ENCODE measurements at places on chromosomes 7 and 10.

- DNase-seq = no peak
These were observed 14.1 kb downstream of the BMPR1A start for GRCh38 chr10:86770412-86770960.

DNA sequence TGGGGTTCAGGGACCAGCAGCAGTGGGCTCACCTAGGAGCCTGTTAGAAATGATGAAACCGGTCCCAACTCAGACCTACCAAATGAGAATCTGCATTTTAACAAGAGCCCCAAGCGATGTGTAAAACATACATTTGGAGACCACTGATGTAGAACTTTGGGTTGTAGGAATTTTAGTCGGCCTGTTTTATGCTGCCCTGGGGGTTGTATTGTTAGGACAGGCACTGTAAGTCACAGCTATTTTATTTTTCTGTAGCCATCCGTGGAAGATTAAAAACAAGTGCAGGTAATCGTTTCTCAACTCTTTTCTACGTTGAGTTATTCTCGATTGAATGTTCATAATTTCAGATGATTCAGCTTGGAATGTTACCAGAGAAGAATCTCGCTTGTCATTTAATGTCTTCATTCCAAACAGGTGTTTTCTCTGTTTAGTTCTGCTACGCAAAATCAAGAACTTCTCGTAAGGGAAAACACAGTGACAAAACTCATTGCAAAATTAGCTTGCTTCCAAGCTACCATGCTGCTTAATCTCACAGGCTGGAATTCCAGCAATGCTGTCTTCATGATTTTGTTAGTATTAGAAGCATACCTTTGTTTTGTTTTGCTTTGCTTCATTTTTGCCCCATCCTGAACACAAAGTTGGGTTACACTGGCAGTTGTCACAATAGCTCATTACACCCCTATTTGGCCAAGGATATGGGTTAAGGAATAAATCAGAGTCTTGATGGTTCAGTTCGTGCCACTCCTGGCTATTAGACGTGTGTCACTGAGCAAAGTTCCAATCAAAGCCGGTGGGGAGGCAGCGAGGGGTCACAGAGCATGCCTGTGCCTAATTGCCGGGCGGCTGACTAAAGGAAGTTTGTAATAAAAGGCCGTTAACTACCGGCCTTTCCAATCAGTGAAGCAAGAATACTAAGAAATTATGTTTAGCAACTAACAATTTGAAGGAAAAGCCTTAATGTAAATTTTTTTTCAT is 676.9 kb downstream of the GATA3 start:
- DNase-seq = no peak

DNA sequence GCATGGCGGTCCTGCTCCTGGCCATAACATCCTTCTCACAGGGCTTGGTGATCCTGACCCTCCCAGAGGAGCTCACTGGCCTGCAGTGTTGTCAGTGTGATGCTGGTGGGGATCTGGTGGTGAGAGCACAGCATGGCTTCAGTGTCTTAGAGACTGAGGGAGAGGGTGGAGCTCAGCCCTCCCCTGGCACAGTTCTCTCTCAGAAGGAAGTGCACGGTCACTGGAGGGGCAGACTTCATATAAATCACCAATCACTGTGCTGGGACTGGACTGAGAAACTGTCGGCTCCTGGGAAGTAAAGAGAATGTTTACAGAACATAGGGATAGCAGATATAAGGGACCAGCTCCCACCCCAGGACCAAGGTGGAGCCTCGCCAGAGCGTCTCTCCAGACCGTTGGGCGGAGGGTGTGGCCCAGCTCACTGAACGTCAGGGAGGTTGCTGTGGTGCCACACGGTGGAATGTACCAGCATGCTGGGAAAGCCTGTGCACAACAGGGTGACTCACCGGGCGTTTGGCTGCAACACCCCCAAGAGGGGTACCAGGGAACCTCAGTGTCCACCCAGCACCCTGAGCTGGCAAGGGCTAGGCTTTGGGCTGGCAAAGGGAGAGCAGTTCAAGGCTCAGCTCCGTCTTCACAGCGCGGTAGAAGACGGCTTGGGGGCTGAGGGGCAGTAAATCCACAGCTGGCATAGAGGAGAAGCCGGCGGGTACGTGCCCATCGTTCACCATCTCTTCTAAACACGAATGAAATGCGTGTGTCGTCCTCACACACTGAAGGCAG is 8.8 kb upstream of the GET4 start:
- no peak for DNase-seq

- DNase-seq = no peak
These were observed 14.4 kb upstream of the SPRN start for GRCh38 chr10:133438711-133439273.

DNA sequence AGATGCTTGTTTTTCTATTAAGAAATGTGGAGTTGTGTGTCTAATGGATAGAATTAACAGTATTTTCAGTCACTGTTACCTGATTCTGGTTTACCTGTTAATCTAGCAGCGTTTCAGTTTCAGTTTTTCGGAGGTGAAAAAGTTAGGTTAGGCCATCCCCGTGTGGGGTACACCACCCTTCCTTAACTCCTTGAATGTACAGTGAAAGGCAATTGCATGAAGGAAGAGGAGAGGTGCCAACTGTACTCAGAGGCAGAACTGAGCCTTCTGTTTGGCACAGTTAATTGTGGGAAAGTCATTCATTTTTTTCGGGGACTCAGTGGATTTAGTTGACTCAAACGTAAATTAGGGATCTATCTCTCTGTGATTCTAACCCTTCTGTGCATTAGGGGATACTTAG is 35.5 kb downstream of the RPA3 start:
- no peak for DNase-seq

GRCh38 chr7:95470452-95470851 is 15.3 kb upstream of the ASB4 start:
- no peak for DNase-seq

DNA sequence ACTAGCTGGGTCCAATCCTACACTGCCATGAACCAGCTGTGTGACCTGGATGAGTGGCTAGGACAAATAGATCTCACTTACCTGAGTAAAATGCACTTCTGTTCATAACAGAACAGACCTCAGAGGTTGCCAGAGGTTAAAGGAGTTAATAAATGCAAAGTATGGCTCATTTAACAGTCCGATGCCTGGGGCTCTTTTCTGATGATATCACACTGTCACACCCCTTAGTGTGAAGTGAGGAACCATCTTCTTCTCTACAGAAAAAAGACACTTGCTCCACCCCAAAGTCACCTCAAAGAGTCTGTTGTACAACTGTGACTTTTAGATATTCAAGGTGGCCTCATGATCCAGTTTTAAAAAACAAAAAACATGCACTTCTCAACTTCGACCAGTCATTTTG is 21.5 kb upstream of the TARP start:
- no peak for DNase-seq

DNA sequence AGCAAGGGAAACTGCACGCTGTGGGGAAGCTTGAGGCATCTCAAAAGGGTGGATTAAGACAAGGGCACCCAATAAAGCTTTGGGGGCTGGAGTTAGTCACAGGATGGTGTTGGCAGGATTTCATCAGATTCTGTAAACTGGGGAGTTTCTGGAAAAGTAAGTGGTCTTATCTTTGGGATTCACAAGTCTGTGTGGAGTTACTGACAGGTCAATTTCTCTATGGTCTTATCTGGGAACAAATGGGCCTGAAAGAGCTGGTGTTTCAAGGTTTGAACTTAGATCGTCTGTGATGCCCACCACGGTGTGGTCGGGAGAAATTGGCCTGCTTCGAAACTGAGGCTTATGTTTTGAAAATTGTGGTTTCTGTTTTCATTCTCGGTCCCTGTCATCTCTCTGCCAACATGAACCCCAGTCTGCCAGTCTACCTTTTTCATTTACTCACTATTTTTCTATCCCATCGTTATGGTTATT is 23.8 kb upstream of the AOAH start:
- DNase-seq = no peak

DNA sequence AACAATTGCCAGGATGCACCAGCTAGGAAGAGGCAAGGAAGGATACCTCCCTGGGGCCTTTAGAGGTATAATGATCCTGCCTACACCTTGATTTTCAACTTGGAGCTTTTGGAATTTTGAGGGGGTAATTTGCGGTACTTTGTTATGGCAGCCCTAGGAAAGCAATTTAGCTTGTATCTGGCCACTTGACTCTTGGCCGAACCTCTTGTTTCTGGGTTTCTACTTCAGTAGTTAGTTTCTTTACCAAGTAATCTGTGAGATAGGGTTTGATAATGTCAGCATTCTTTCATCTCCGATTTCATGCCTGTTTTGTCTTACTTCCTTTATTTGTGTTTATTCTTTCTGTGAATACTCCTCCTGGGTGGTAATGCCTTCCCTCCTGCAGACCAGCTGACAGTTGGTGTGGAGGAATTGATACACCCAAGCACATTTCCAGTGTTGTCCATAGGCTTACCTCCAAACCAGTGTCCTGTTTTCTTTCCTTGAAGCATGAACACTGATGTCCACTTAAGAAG is 163.7 kb downstream of the SND1 start:
- no peak for DNase-seq

- no peak for DNase-seq
These were observed 7.7 kb upstream of the OPALIN start for GRCh38 chr10:96366508-96366907.

DNA sequence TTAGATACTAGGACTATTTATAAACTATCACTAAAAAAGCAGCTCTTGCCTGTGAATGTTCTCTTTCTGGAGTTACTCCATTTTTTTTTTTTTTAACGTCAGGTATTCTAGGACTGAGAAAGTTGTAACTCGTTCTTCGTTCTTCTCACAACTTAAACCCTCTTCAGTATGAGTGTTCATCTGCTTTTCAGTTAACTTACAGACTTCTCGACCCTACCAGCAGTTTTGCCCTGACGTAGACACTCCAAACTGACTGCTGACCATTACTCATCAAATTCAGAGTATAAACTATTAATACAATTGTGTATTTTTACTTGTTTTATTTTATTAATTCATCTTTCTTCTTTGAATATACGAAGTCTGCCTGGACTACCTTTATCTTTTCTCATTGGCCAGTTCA is 353.1 kb downstream of the GPR37 start:
- DNase-seq = no peak

- DNase-seq = no peak
These were observed 274.3 kb upstream of the MKI67 start for GRCh38 chr10:128400564-128400963.

DNA sequence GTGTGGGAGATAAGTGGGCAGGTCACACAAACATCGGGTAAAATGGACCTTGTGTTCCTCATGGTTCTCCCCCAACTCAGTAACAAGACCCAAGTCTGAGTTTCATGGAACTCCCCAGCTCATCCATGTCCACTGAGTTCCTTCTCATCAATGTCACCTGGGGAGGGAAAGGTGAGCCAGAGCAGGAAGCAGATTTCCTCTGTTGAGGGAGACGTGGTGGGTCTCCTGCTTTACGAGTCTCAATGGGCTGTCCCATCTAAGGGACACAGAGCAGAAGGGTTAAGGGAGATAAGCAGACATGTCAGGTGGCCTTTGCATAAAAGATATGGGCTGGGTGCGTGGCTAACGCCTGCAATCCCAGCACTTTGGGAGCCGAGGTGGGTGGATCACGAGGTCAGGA is 56.5 kb upstream of the SORCS3 start:
- DNase-seq = no peak

DNA sequence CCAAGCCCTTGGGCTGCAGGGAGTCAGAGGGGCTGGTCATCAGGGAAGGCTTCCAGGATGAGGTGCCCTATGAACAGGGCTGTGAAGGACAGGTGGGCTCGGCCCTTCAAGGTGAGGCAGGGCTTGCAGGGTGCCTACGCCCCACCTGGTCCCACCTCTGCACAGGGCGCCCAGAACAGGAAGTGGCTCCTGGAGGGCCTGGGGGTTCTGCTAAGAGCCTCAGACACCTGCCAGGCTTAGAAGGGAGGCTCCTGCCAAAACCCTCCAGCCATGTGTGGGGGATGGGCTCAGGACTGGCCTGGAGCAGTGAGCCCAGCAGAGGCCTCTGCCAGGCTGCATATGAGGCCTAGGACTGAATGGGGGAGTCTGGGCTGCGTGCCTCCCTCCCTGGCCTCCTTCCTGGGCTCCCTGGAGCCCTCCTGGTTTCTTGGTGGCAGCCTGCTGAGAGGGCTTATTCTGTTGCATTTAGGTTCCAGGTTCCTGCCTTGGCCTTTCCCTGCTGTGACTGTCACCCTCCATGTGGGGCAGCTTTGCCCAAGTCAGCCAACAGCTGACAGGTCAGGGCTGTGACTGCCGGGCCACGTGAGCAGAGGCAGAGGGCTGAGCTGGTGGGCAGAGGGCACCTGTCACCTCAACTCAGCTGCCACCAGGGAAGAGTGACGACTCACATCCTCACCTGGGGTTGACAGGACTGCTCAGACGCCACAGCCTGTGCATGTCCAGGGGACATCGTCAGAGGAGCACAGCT is 45.2 kb upstream of the MSMB start:
- DNase-seq = no peak

DNA sequence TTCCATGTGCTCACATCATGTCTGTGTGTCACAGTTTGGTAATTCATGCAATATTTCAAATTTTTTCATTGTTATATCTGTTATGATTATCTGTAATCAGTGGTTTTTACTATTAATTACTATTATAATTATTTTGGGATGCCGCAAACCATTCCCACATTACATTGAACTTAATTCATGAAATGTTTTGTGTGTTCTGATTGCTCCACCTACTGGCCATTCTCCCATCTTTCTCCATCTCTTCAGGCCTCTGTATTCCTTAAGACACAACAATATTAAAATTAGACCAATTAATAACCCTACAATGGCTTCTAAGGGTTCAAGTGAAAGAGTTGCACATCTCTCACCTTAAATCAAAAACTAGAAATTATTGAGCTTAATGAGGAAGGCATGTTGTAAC is 398.5 kb downstream of the PCDH15 start:
- DNase-seq = no peak

DNA sequence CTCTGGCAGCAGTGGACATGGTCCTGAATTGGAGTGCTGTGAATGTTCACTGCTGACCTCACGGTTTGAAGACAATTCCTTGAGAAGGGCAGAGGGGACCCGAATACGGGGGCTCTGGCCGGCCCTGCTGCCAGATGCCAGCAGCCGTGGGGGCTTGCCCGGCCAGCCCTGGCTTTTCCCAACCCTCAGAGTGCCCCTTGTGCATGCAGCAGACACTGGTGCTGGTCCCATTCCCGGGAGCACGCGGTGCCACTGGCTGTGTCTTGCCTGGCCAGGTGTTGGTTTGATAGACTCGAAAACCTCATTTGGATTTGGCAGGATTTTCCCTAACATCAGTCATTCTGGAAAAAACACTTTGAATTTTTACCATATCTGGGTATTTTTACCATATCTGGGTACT is 49.1 kb downstream of the LHPP start:
- DNase-seq = no peak

DNA sequence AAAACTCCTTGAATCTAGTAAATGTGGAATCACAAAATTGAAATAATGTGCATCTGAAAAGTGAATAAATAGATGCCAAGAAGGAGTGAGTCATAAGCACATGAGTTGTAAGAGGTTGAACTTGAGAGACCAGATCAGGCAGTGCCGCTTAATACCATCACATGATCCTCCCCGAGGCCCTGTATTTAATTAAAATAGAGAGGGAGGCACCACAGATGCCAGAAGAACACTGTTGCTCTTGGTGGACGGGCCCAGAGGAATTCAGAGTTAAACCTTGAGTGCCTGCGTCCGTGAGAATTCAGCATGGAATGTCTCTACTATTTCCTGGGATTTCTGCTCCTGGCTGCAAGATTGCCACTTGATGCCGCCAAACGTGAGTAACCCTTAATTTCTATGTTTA is at the start of gene GPNMB:
GPNMB (plus strand) TSS at position 221 of the 400 bp plus-strand sequence; CDS start at position 304, 83 bp downstream.
- DNase-seq = no peak

All from NCI-H187 (cell line).